ENCODE measurements at places on chromosomes 2 and 18. TPM values are rescaled to one million over a fixed set of nuclear protein-coding genes. Genes with fewer than 3 reads are reported as not detected.

DNA sequence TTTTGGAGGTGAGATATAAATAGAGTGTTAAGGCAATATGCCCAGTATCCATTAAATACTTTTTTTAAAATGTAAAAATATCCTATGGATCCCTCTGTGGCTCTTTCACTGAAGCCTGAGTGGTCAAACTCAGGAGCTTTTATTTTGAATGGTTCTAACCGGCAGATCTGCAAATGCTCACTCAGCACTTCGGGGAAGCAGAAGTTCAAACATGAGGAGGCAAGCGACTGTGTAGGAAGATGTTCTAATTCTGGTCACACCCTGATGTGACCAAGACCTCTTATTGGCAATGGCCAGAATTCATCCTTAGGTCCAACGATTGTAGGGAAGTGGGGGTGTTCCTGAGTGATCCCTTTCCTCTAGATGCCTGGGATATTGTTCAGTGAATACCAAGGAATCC is 168.8 kb downstream of the CDCA7 start:
- no peaks in the 10 kb centered on the region for H3K36me3 ChIP-seq
- no peak overlapping the region for H3K4me3 ChIP-seq
- DNase-seq, result no peak
- H3K27me3 ChIP-seq, result no peaks in the 10 kb centered on the region

GRCh38 chr2:110157153-110157793 is 41.7 kb upstream of the MALL start:
- H3K4me1 ChIP-seq, result peaks cover 2% of the 10 kb centered on the region
- H3K36me3 ChIP-seq, result no peaks in the 10 kb centered on the region
- DNase-seq, result peak; percentile 36
- H3K27ac ChIP-seq, result no peak overlapping the region

GRCh38 chr2:219230059-219230540 is 494 bp downstream of the ANKZF1 start:
- H3K36me3 ChIP-seq, result peaks cover 29% of the 10 kb centered on the region
- no peak for DNase-seq
- peaks cover 19% of the 10 kb centered on the region for H3K4me1 ChIP-seq
- H3K27me3 ChIP-seq, result no peaks in the 10 kb centered on the region
- H3K4me3 ChIP-seq, result peak overlapping the region; percentile 74

DNA sequence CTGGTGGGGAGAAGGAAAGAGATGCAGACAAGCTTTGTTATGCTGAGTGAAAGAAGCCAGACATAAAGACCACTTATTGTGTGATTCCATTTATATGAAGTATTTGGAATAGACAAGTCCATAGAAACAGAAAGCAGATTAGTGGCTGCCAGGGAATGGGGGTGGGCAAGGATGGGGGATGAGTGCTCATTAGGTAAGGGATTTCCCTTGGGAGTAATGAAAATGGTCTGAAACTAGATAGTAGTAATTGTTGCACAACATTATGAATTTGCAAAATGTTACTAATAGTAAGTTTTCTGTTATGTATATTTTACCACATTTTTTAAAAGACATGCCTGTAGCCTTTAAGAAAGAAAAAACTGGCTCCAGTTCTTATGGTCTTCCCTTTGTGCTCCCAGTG is 154.9 kb downstream of the LNPK start:
- no peak overlapping the region for H3K4me3 ChIP-seq
- peaks cover 10% of the 10 kb centered on the region for H3K4me1 ChIP-seq
- DNase-seq, result no peak
- H3K36me3 ChIP-seq, result no peaks in the 10 kb centered on the region
- no peaks in the 10 kb centered on the region for H3K27me3 ChIP-seq

GRCh38 chr2:231612109-231612455 is 19.4 kb downstream of the TEX44 start:
- H3K4me1 ChIP-seq, result peaks cover 37% of the 10 kb centered on the region
- H3K27ac ChIP-seq, result peak overlapping the region; percentile 90
- no peaks in the 10 kb centered on the region for H3K27me3 ChIP-seq

- no peaks in the 10 kb centered on the region for H3K36me3 ChIP-seq
- no peak overlapping the region for H3K27ac ChIP-seq
- no peaks in the 10 kb centered on the region for H3K4me1 ChIP-seq
- DNase-seq, result no peak
Measured at GRCh38 chr2:188983427-188984064, 9.4 kb downstream of the COL3A1 start.

GRCh38 chr2:224841910-224842309 is 125.7 kb upstream of the CCDC195 start:
- H3K4me1 ChIP-seq, result peaks cover 12% of the 10 kb centered on the region
- no peak for DNase-seq
- no peaks in the 10 kb centered on the region for H3K36me3 ChIP-seq

GRCh38 chr2:240013343-240013742 is 11.8 kb downstream of the NDUFA10 start:
- no peaks in the 10 kb centered on the region for H3K4me1 ChIP-seq
- no peak overlapping the region for H3K4me3 ChIP-seq
- no peaks in the 10 kb centered on the region for H3K27me3 ChIP-seq
- no peak overlapping the region for H3K27ac ChIP-seq
- H3K36me3 ChIP-seq, result peaks cover 38% of the 10 kb centered on the region

- DNase-seq, result no peak
- H3K36me3 ChIP-seq, result no peaks in the 10 kb centered on the region
- peaks cover 19% of the 10 kb centered on the region for H3K4me1 ChIP-seq
- no peak overlapping the region for H3K27ac ChIP-seq
- H3K27me3 ChIP-seq, result no peaks in the 10 kb centered on the region
- no peak overlapping the region for H3K4me3 ChIP-seq
Measured at GRCh38 chr2:48855142-48855541, 99.6 kb upstream of the LHCGR start.

- H3K27me3 ChIP-seq, result no peaks in the 10 kb centered on the region
- no peaks in the 10 kb centered on the region for H3K36me3 ChIP-seq
- H3K4me1 ChIP-seq, result peaks cover 19% of the 10 kb centered on the region
- DNase-seq, result no peak
- no peak overlapping the region for H3K4me3 ChIP-seq
- peak overlapping the region; percentile 22 for H3K27ac ChIP-seq
Measured at GRCh38 chr2:144325086-144325485, 194.8 kb downstream of the ZEB2 start.

GRCh38 chr2:39243469-39244123 is at the start of gene CDKL4:
TSS of gene CDKL4 (minus strand) at chr2:39243970.
- H3K27ac ChIP-seq, result no peak within 1 kb of the TSS
- H3K4me1 ChIP-seq, result no peaks in the 10 kb centered on the region
- H3K36me3 ChIP-seq, result no peaks in the 10 kb centered on the region
- no peak for DNase-seq

DNA sequence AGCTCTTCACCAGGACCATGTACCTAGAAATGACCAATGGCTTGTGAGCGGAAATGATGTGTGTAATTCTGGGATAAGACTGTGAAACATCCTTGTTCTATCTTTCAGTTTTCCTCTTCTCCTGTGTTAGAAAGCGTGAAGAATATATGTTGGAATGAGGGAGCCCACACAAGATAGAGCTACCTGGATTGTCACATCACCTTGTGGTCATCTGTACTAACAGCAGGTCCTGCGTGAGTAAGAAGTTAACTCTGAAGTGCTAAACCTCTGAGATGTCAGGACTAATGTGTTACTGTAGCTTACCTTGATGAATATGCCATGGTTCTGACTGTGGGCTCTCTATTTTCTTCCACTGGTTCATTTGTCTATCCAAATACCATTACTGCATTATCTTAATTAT is 75.6 kb downstream of the FASTKD2 start:
- no peaks in the 10 kb centered on the region for H3K27me3 ChIP-seq
- no peaks in the 10 kb centered on the region for H3K4me1 ChIP-seq
- no peak for DNase-seq

GRCh38 chr2:77169426-77169825 is 352.8 kb downstream of the LRRTM4 start:
- DNase-seq, result no peak
- H3K4me1 ChIP-seq, result no peaks in the 10 kb centered on the region
- no peaks in the 10 kb centered on the region for H3K36me3 ChIP-seq
- H3K27ac ChIP-seq, result no peak overlapping the region
- H3K4me3 ChIP-seq, result no peak overlapping the region

DNA sequence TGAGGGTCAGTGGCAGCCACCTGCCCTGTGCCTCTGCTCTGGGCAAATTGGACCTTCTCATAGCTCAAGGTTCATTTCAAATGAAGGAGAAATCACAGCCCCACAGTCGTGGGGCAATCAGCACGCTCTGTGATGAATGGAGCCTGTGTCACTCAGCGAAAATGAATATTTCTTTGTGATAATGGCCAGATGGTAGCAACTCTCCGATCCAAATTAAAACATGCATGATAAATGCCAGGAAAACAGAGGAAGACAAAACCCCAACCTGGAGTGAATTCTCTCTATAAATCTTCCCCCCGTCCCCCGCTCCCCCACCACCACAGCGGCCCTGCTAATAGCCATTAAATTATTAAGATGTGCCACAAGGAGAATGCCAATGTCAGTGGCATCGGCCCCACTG is 258.4 kb downstream of the CELF4 start:
- H3K27ac ChIP-seq, result no peak overlapping the region
- no peaks in the 10 kb centered on the region for H3K36me3 ChIP-seq
- H3K27me3 ChIP-seq, result no peaks in the 10 kb centered on the region

DNA sequence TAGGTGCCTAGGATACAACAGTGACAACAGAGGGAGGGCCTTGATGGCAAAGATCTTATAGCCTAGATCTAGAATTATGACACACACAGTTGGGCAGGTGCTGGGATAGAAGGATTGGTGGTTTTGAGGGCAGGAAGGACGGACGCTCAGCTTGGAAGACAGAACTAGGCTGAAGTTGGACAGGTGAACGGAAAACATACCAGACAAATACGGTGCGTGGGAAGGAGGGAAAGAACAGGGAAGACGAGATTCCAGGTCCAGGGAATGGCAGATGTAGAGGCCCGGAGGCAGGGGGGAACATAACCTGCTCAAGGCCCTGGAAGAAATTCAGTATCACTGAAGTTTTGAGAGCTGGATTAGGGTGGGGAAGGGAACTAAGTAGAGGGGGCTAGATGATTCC is 40.8 kb downstream of the CRACDL start:
- no peak for DNase-seq
- H3K36me3 ChIP-seq, result no peaks in the 10 kb centered on the region
- H3K4me1 ChIP-seq, result no peaks in the 10 kb centered on the region
- H3K27me3 ChIP-seq, result no peaks in the 10 kb centered on the region
- no peak overlapping the region for H3K27ac ChIP-seq

- DNase-seq, result no peak
- no peaks in the 10 kb centered on the region for H3K36me3 ChIP-seq
Measured at GRCh38 chr18:493986-494983, 6.2 kb downstream of the COLEC12 start.

DNA sequence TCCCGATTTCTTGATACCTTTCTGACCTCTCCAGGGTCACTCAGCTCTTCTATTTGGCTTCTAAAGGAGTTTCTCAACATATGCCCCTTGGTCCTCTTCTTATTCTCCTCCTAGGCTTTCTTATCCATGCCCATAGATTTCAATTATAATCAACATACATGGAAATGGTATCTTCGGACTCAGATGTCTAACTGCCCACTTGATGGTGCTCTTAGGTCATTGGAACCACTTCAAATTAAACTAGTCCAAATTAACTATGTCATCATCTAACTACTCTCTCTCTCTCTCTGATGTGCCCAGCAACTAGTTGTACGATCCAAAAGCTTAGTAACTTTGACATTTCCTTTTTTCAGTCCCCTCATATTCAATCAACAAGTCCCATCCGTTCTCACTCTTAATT is 43.2 kb upstream of the GPR75 start:
- DNase-seq, result no peak
- H3K4me1 ChIP-seq, result no peaks in the 10 kb centered on the region
- H3K4me3 ChIP-seq, result no peak overlapping the region
- H3K36me3 ChIP-seq, result peaks cover 24% of the 10 kb centered on the region
- no peak overlapping the region for H3K27ac ChIP-seq

GRCh38 chr18:79493211-79493800 is 97.6 kb downstream of the NFATC1 start:
- no peak overlapping the region for H3K4me3 ChIP-seq
- H3K36me3 ChIP-seq, result no peaks in the 10 kb centered on the region
- no peak for DNase-seq
- no peaks in the 10 kb centered on the region for H3K27me3 ChIP-seq
- H3K27ac ChIP-seq, result no peak overlapping the region

DNA sequence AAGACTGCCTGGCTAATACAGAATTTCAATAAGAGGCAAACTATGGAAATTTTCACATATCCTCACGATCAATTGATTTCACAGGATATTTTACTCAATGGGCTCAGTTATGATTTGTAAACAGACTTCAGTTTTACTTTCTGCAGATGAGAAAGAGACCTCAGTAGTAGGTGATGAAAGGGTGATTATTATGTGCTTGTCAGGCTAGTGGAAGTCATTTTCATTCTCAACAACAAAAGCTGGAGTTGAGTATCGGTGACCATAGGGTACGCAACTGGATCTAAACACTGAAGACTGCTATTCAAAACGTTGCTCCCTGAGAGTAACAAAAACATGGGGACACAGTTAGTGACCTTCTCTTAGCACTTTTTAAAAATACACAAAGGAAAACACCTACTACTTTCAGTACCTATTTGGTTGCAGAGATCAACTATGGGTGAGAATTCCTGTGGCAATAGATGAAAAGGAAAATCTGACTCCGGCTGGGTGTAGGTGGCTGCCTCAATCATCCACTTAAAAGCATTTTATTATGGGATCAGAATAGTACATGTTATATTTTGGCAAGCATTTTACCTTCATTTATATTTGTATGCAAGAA is 126.2 kb upstream of the VRK2 start:
- no peaks in the 10 kb centered on the region for H3K4me1 ChIP-seq
- H3K27ac ChIP-seq, result no peak overlapping the region
- no peak overlapping the region for H3K4me3 ChIP-seq
- no peaks in the 10 kb centered on the region for H3K36me3 ChIP-seq
- H3K27me3 ChIP-seq, result no peaks in the 10 kb centered on the region

DNA sequence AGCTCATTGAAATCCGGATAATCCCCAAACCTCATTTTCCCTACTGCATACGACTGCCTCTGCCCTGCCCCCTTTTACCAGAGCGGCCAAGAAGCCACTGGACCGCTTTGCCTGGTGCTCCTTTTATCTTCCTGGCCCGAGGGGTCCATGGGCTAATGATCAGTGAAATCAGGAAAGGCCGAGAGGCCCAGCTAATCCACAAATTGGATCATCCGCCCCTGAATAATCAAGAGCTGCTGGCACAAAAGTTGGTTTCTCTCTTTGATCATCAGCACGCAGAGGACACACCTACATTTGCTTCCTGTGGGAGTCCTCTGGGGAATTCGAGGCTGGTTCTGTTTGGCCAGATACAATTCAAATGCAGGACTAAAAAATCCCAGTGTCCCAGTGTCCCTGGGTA is 144.5 kb downstream of the INSIG2 start:
- H3K4me3 ChIP-seq, result no peak overlapping the region
- no peak for DNase-seq
- H3K27me3 ChIP-seq, result no peaks in the 10 kb centered on the region
- H3K4me1 ChIP-seq, result peaks cover 3% of the 10 kb centered on the region

Gene ELOA2
- not detected for polyA plus RNA-seq

Gene LYPD1
- polyA plus RNA-seq, result 0.02 TPM

Gene PPP3R1
- 10.1 TPM for polyA plus RNA-seq

Gene SKA1
- 1.1 TPM for polyA plus RNA-seq

Gene RAB27B
- 4.2 TPM for polyA plus RNA-seq

Gene TMEM87B
- 37.3 TPM for polyA plus RNA-seq

Gene LIPG
- 200 TPM for polyA plus RNA-seq
